ENCODE measurements at places on chromosomes 5 and 9. TPM values are rescaled to one million over a fixed set of nuclear protein-coding genes. Genes with fewer than 3 reads are reported as not detected.

The LHX3 gene
- total RNA-seq: not detected

The AGXT2 gene
- total RNA-seq: not detected

The ANXA1 gene
- total RNA-seq: 848 TPM

The PCDHB4 gene
- total RNA-seq: not detected

- DNase-seq: no peak
These were observed 1209.1 kb downstream of the CDH12 start for GRCh38 chr5:21644032-21644431.

- no peak for DNase-seq
These were observed 37.6 kb upstream of the EIF4EBP3 start for GRCh38 chr5:140509898-140510297.

The PCDHB16 gene
- 16.3 TPM for total RNA-seq

The BARHL1 gene
- total RNA-seq: not detected

- no peak for DNase-seq
These were observed 33.6 kb downstream of the HTR4 start for GRCh38 chr5:148620696-148621095.

- no peak for DNase-seq
These were observed 9.4 kb downstream of the ERAP2 start for GRCh38 chr5:96885518-96886338.

The BTNL8 gene
- total RNA-seq: not detected

The LMBRD2 gene
- total RNA-seq: 15.3 TPM

DNA sequence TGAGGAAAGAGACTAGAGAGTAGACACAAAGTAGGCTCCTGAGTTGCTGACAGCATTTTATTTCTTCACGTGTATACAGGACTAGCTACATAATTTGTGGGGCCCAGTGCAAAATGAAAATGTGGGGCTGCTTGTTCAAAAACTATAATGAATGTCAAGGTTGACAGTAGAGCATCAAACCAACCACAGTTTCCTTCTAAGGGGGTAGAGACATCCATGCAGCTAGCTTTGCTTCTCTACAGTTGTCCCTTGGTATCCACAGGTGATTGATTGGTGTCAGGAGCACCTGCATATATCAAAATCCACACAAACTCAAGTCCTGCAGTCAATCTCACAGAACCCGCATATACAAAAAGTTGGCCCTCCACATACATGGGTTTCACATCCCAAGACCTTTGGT lies 129.6 kb downstream of the SAXO1 start:
- DNase-seq: no peak

The TLX3 gene
- total RNA-seq: not detected

The ARHGEF28 gene
- 13.6 TPM for total RNA-seq

DNA sequence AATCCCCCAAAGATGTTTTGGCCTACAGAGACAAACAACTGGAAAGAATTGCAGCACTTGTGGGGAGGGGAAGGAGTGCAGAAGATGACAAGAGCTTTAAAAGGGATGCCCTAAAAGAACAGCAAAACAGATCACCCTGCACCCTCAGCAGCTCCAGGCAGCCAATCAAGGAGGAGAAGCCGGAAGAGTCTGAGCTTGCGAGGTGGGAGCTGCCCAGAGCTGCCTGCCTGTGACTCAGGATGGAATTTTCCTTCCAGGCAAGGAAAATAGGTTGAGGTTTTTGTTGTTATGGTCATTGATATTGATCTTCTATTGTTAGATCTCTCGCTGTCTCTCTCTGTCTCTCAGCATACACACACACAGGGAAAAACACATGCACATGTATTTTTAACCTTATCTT lies 70.3 kb upstream of the MAP1B start:
- no peak for DNase-seq

DNA sequence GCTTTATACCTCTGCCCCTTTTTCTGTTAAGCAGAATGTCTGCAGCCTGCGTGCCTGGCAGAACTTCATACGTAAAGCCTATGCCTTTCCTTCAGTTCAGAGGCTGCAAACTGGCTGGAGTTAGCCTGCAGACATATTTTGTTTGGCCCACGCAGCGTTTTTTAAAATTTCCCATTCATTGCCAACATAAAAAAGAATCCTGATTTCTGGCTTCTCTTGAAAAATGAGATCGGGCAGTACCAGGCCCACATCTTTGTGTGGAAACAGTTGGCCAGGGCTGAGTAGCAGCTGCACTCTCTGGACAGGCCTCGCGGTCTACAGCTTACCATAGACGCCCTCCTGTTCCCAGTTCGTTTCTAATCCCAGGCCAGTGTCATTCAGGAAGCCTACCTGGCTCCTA lies 104.4 kb downstream of the SMARCA2 start:
- no peak for DNase-seq

DNA sequence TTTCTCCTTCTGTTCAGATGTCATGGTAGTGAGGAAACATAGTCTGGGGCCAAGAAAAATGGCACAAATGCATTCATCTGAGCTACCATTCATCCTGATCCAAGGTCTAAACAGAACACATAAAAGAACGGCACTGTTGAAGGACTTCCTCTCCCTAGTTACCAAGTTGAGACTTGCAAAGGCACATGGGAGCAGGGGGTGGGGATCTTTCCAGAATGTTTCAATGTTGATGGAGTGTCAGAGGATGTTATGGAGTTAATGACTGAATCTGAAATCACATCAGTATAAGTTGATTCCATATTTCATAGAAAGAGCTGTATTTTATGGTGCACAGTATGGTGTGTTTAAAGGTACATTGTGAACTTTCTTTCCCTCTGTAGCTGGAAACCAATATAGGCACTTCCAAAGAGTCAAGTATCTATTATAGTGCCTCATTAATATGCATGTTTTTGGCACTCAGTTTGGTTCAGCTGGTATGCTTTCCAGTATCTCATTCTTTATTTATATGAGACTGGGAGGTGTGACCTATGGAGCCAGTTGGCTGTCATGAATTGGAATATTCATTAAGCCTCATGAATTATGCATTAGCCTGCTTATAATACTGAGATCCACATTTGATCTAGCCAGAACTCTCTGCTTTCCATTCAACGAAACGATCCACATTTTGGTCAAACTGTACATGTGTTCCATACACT lies 603.0 kb downstream of the NR2F1-AS1 start:
- no peak for DNase-seq

The CMYA5 gene
- 0.06 TPM for total RNA-seq

DNA sequence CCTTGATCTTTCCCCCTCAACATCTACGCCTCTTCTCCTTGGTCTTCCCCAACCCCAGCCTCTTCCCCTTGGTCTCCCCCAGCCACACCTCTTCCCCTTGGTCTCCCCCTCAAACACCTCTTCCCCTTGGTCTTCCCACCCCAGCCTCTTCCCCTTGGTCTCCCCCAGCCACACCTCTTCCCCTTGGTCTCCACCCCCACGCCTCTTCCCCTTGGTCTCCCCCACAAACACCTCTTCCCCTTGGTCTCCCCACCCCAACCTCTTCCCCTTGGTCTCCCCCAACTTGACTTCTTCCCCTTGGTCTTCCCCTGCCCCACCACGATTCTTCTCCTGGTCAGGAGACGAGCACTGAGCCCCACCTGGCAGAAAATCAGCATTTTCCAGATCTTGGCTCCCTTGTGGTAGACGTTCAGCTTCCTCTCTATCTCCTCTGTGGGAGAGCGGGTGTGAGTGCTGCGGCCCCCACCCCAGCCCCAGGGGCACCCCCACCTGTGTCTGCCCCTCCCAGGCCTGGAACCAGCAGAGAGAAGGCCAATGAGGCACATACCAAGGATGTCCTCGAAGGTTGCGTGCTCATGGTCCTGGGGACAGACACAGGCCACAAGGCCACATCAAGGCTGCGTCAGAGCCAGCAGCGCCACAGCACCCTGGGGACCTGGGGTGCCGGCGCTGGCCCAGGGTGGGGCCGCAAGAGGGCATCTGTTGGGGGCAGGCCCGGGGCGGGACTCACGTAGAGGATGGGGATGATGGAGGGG lies 7.0 kb downstream of the NSMF start:
- no peak for DNase-seq

- DNase-seq: no peak
These were observed 39.9 kb downstream of the PAX5 start for GRCh38 chr9:36993933-36994764.

Measured in SJSA1 (cell line).